ENCODE measurements at places on chromosomes 1 and 21.

- DNase-seq = no peak
Observed at GRCh38 chr1:98333406-98333805, 328.1 kb upstream of the SNX7 start.

DNA sequence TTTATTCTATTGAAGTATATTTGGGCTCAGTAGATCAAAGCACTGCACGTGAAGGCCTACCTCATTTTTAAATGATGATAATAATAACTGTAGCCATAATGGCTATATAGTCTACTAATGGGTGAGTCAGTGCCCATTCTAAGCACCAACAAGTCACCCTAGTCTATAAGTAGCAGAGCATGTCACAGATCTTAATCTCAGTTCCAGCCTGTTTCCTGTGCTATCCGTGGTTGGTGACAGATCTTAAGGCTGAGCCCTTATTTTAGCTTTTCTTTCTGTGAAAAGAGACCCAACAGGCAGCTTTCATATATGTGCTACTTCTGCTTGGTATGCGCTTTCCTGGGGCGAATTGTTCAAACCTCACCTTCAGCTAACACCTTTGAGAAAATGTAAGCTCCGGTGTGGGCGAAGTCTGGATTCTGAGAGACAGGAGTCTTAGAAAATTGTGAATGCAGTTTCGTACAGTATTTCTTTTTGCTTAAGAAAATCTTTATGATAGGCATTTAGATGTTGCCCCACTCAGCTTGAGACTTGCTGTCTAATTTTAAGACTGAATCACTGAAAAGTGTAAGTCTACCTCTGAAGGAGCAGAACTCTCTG is 59.6 kb downstream of the FMN2 start:
- no peak for DNase-seq

DNA sequence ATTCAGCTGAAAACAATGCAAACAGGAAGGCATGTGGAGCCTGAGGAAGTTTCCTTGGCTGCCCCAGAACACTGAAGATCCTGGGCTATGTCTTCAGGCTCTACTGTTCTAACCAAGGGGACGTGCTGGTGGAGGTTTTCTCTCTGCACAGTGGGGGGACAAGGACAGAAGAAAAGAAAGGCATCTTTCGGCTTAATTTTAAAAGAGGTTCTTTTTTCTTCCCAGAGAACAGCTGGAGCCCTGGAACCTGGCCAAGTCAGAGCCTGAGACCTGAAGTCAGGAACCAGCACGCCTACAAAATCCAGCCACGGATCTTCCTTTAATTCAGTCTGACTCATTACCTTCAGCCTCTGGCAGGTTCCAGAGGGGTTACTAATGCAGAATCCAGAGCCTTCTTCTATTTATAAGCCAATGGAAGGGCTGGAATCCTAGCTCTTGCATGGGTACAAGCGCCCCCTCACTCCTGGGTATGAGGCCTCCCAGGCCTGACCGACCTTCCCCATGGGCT is 19.8 kb downstream of the CTNNBIP1 start:
- DNase-seq = peak; percentile 96

DNA sequence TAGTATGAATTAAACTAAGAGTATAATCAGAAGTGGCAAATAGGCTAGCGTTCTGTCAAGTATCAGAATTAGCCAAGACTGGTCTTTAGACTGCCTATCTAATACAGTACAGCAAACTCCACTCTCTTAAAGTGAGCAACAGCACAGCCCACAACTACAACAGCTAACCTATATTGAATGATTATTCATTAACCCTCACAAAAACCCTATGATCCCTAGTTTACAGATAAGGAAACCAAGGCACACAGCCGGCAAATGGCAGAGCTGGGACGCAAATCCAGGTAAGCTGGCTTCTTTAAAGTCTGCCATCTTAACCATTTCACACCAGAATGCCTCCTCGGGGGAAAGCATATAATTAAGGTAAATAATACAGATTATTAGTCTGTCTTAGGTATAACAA is 52.0 kb downstream of the TP53BP2 start:
- no peak for DNase-seq

DNA sequence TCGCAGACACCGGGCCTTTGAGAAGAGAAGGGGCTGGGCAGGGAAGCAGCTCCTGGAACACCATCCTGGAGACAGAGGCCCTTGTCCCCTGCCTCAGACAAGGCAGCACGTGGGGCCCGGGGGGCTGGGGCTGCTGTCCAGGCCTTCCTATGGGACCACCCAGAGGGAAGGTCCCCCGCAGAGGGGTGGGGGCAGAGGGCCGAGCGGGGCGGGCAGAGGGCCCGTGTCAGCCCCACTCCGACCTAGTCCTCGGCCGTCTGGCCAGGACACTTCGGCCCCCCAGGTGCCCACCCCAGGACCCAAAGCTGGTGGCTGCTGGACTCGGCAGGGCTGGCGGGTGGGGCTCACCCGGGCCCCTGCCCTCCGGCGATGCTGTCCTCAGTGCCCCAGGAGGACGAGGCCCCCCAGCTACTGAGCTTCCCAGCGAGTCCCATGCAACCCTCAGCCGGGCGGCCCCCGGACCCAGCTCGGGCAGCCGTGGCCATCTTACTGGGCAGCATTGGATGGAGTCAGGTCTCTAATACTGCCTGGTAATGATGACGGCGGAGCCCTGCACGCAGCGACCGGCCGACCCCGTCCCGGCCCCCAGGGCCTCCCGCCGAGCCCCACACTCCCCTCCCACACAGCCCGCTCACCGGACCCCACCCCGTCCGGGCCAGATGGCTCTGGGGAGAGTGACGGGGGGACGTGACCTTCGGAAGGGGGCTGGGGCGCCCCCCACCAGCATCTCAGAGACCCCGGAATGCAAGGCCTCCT is 6.9 kb upstream of the TTLL10 start:
- no peak for DNase-seq

GRCh38 chr1:212484701-212485570 is 52.2 kb downstream of the NENF start:
- peak; percentile 86 for DNase-seq

DNA sequence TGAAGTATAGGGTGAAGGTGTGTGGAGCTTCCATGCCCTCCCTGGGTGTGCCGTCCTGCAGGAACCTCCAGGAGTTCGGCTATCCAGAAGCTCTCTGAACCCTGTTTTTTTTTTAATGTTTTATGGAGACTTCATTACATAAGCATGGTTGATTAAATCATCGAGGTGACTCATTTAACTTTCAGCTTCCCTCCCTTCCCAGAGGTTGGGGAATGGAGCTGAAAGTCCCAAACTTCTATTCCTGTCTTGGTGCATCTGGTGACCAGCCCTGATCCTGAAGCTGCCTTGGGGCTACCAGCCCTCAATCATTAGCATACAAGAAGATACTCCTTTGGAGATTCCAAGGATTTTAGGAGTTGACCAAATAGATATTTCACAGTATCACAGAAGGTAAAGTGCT is 9.5 kb downstream of the RRP15 start:
- peak; percentile 59 for DNase-seq

DNA sequence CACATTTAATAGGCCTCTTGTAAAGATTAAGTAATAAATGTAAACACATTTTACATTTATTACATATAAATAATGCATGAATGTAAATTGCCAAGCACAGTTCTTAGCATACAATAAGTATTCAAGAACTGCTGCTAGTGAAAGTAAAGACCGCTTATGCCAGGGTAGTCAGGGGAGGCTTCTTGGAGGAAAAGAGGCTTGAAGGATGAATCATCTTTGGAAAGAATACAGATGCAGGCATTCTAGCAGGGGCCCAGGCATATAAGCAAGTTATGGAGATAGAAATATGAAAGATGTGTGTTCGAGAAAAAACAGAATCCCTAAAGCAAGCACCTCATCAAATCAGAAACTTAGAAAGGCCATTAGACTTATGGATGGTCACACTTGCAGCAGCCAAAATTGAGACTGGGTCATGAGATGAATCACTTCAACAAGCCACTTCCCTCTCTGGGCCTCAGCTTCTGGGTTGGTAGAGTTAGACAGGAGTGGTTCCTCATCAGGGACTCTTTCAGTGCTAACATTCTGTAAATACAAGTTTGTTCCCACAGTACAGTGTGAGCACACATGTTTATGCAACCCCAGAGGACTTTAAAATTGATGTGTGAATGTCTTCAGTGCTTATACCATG is 79.8 kb upstream of the ROR1 start:
- DNase-seq = peak; percentile 24

DNA sequence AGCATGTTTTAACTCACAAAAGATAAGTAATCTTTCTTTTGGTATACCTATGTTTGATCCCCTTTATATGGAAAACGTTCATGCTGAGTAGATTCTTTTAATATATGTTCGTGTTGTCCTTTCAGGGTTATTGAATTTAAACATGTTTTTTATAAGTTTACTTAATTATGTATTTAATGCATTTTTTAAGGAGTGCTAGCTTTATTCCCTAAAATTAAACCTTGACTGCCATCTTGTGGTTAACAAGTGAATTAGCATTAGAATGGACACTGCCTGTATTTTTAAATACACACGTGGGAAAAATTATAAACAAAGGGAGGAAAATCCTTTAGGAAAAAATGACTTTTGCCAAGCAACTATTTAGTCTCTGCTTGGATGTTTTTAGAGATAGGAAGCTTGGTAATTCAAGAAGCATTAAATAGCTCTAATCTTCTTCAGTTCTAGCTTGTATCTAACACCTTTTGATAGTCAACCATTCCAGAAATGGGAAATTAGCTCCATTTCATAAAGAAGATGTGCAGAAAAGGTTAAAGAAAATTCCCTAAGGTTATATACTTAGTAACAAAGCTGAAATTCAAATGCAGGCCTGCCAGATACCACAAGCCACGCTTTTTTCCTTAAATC is 43.0 kb downstream of the UBE2U start:
- DNase-seq = peak; percentile 64

- DNase-seq = no peak
Observed at GRCh38 chr21:41851090-41851790, 27.9 kb downstream of the PRDM15 start.

DNA sequence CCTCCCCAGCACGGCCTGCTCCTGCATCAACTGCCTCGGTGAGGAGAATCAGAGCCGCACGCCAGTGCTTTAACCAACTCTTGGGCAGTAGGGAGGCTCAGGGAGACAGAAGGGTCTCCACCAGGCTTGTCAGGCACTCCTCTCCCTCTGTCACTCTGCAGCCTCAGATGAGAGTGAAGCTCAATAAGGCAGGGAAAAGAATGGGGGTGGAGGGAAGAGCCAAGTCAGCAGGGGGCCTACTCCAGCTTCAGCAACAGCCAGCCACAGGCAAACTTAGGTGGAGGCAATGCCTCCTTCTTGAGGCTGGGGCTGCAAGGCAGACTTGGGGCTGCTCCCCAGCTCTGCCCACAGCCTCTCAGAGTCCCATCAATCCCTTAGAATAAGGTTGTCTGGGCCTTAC is 51.8 kb upstream of the A3GALT2 start:
- no peak for DNase-seq

GRCh38 chr1:46539972-46540371 is 11.5 kb downstream of the KNCN start:
- peak; percentile 84 for DNase-seq

DNA sequence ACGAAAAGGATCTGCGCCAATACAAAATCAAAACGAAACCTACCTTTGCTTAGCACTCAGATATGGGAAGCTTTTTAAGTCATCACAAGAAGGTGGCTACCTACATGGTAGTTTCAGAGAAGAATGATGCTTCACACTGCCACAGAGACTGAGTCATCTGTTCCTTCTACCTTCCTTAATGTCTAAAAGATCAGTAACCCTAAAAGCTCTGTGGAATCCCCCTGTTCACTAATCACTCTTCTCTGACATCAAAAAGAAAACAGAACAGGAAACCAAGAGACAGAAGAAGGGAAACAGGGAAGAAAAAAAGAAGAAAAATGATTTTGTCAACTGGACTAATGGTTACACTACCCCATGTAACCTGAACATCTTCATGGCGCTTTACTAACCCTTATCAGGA is 177.2 kb downstream of the SMYD3 start:
- DNase-seq = no peak
